ENCODE measurements at places on chromosomes 7 and 10. TPM values are rescaled to one million over a fixed set of nuclear protein-coding genes. Genes with fewer than 3 reads are reported as not detected.
A peak's percentile ranks its signal among the peaks of the same experiment; 100 is the strongest.

CALHM1 gene
- not detected for total RNA-seq

NEURL1 gene
- total RNA-seq: 0.19 TPM

PRSS37 gene
- not detected for total RNA-seq

CPN1 gene
- not detected for total RNA-seq

IFIT1B gene
- total RNA-seq: not detected

KLF6 gene
- total RNA-seq: 78.6 TPM

ATOH7 gene
- total RNA-seq: not detected

MSMB gene
- total RNA-seq: not detected

SVIL gene
- 71.1 TPM for total RNA-seq

FAM53B gene
- 32.2 TPM for total RNA-seq

TMEM196 gene
- total RNA-seq: not detected

CFAP70 gene
- 2.5 TPM for total RNA-seq

MCM10 gene
- 9.2 TPM for total RNA-seq

AGMO gene
- total RNA-seq: not detected

EBF3 gene
- total RNA-seq: 0.42 TPM

HOXA4 gene
- total RNA-seq: 4.7 TPM

RBP3 gene
- not detected for total RNA-seq

GRCh38 chr7:1056785-1057410 lies 12.6 kb downstream of the GPR146 start:
- no peak overlapping the region for H3K4me3 ChIP-seq
- no peaks in the 10 kb centered on the region for H3K27me3 ChIP-seq
- peaks cover 44% of the 10 kb centered on the region for H3K4me1 ChIP-seq
- no peaks in the 10 kb centered on the region for H3K36me3 ChIP-seq

DNA sequence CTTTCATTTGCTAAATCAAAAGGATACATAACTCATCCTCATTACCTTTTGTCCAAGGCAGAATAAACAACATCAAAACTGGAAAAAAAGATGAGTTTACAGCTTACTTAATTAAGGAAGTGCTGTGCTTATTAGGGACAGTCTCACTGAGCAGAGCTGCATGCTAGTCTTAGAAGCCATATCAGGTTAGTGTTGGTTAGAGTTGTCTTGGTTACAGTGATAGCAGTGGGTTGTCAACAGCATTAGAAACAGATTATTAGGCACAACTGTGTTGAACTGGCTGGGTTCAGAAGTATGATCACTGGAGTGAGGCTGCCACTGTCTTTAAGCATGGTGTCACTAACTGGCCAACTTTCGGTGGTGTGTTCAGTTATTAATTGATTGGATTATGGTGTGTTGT lies 503.9 kb upstream of the IGFBP3 start:
- H3K27me3 ChIP-seq: no peaks in the 10 kb centered on the region
- no peaks in the 10 kb centered on the region for H3K36me3 ChIP-seq
- H3K4me3 ChIP-seq: no peak overlapping the region
- no peaks in the 10 kb centered on the region for H3K4me1 ChIP-seq

- peaks cover 2% of the 10 kb centered on the region for H3K4me1 ChIP-seq
- H3K27ac ChIP-seq: no peak overlapping the region
- H3K4me3 ChIP-seq: no peak overlapping the region
- DNase-seq: no peak
- no peaks in the 10 kb centered on the region for H3K36me3 ChIP-seq
- H3K27me3 ChIP-seq: no peaks in the 10 kb centered on the region
These were observed 139.3 kb downstream of the TWIST1 start for GRCh38 chr7:18978108-18978495.

DNA sequence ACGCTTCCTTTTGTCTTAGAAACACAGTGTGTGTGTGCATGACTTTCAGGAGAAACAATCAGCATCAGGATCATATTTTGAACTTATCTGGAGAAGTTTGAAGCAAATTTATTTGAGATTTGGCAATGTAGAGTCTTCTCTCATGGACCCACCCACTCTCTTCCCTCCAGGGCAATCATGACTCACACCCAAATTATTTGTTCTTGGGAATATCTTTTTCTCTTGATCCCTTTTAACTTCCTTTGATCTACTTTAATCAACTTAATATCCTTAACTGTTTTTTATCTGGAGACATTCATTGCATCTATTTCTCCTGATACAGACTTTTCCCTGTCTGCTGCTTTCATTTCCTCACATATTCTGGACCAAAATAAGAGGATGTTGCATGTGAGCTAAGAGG lies 1174.3 kb downstream of the GATA3 start:
- peaks cover 44% of the 10 kb centered on the region for H3K27me3 ChIP-seq
- no peak overlapping the region for H3K27ac ChIP-seq
- no peak for DNase-seq

DNA sequence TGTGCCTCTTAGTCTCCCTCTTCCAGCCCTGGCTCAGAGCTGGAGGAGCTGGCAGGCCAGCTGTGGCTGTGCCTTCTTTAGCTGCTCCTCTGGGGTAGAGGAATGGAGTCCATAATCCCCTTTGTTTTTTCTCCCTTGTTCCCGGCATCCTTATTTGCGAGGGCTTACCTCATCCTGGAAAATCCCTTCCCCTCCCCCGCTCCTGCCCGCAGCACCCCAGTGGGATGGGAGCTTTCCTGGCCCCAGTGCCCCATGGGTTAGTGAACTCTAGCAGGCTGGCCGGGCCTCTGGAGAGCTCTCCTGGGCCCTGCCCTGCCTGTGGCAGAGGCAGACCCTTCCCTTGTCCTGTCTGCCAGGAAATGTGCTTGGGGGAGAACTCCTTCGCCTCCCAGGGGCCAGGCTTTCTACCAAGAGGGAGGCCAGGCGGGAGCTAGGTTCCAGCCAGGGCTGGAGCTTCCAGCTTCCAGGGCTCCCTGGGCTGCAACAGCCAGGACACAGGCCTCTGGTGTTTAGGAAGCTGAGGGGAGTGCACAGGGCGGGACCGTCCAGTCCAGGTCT lies 16.5 kb upstream of the TRIM8 start:
- H3K4me1 ChIP-seq: peaks cover 46% of the 10 kb centered on the region
- H3K27ac ChIP-seq: peak overlapping the region; percentile 92
- H3K36me3 ChIP-seq: peaks cover 36% of the 10 kb centered on the region
- DNase-seq: no peak
- no peak overlapping the region for H3K4me3 ChIP-seq
- H3K27me3 ChIP-seq: no peaks in the 10 kb centered on the region

DNA sequence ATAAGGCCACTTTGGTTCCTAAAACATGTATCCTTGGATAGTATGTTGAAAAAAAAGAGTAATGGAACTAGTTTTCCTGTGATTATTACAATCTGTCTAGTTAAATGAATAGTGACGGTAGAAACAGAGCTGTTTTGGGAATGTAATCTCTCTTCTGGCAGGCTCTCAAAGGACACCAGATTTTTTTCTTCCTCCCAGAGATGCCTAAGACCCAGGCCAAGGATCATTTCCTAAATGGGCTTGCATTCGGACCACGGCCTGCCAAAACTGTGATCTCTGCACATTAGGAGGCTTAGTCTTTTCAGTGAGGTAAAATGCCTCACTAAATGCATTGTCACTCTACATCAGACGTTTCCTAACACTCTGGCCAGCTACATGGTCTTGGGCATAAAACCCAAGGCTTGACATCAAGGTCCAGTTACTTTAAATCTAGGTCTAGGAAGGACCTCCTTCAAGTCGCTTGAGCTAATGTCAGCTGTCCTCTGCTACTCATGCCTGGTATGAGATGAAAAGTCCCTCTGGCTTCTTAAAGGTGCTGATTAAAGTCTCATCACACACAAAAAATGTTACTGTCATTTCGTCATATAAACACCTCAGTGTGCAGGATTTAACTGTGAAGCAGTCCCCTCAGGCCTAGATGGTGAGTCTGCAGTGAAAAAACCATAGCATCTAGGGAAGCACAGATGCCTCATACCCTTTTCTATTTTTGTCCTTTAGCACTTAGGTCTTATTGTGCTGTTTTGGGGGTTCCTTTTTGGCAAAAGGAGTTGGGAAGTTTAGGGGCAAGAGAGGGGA lies 47.7 kb downstream of the DLD start:
- H3K36me3 ChIP-seq: no peaks in the 10 kb centered on the region
- H3K27me3 ChIP-seq: no peaks in the 10 kb centered on the region
- peak overlapping the region; percentile 75 for H3K27ac ChIP-seq
- no peak for DNase-seq

- H3K27ac ChIP-seq: no peak overlapping the region
- DNase-seq: no peak
- no peak overlapping the region for H3K4me3 ChIP-seq
- H3K36me3 ChIP-seq: no peaks in the 10 kb centered on the region
- H3K4me1 ChIP-seq: no peaks in the 10 kb centered on the region
These were observed 249.3 kb downstream of the REEP3 start for GRCh38 chr10:63770523-63770922.

GRCh38 chr10:101222683-101223273 lies 6.5 kb downstream of the LBX1 start:
- H3K36me3 ChIP-seq: no peaks in the 10 kb centered on the region
- peak overlapping the region; percentile 36 for H3K4me3 ChIP-seq
- no peak overlapping the region for H3K27ac ChIP-seq
- no peak for DNase-seq
- H3K27me3 ChIP-seq: peaks cover 78% of the 10 kb centered on the region

DNA sequence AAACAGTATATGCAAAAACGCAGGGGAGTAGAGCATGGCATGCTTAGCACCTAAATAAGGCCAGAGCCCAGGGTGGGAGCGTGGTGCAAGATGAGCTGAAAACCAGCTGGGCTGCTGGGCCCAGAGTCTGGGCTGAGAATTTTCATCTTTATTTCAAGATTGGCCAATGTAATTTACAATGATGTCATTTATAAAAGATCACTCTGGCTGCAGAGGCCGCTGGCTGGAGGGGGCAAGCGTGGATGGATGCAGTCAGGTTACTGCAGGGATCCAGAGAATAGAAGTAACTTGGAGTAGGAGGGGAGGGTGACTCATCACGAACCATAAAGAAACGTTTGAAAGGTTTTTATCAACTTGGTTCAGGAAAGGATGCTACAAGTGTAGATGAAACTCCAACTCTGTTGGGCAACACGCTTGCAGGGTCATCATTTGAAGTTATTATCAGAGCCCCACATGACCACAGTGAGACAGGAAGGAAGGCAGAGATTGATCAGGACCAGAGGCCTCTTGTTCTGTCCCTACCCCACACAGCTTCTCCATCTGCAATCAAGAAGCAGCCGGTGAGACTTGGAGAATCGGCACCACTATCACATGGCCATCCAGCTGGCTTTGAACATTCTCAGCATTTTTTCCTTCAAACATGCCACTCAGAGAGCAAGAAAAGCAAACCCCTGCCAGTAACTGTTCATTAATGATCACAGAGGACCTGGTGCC lies 49.2 kb downstream of the ODAD2 start:
- H3K27ac ChIP-seq: no peak overlapping the region
- DNase-seq: no peak
- H3K4me3 ChIP-seq: no peak overlapping the region
- H3K27me3 ChIP-seq: no peaks in the 10 kb centered on the region
- H3K4me1 ChIP-seq: no peaks in the 10 kb centered on the region

- H3K4me1 ChIP-seq: no peaks in the 10 kb centered on the region
- no peak overlapping the region for H3K4me3 ChIP-seq
- H3K27me3 ChIP-seq: no peaks in the 10 kb centered on the region
- peaks cover 17% of the 10 kb centered on the region for H3K36me3 ChIP-seq
These were observed 28.4 kb downstream of the BBS9 start for GRCh38 chr7:33157781-33158180.

- H3K4me3 ChIP-seq: no peak overlapping the region
- H3K36me3 ChIP-seq: no peaks in the 10 kb centered on the region
- no peaks in the 10 kb centered on the region for H3K4me1 ChIP-seq
- H3K27me3 ChIP-seq: no peaks in the 10 kb centered on the region
- H3K27ac ChIP-seq: no peak overlapping the region
These were observed 8.6 kb upstream of the IRF5 start for GRCh38 chr7:128928882-128929788.

GRCh38 chr10:3445648-3446047 lies 273.1 kb upstream of the PITRM1 start:
- H3K27ac ChIP-seq: no peak overlapping the region
- no peaks in the 10 kb centered on the region for H3K4me1 ChIP-seq
- H3K27me3 ChIP-seq: no peaks in the 10 kb centered on the region
- H3K4me3 ChIP-seq: no peak overlapping the region
- H3K36me3 ChIP-seq: no peaks in the 10 kb centered on the region

- no peak overlapping the region for H3K4me3 ChIP-seq
- peak overlapping the region; percentile 39 for H3K27ac ChIP-seq
- no peaks in the 10 kb centered on the region for H3K27me3 ChIP-seq
- peaks cover 43% of the 10 kb centered on the region for H3K4me1 ChIP-seq
- no peaks in the 10 kb centered on the region for H3K36me3 ChIP-seq
These were observed 160.0 kb upstream of the TCF7L2 start for GRCh38 chr10:112790030-112790429.

DNA sequence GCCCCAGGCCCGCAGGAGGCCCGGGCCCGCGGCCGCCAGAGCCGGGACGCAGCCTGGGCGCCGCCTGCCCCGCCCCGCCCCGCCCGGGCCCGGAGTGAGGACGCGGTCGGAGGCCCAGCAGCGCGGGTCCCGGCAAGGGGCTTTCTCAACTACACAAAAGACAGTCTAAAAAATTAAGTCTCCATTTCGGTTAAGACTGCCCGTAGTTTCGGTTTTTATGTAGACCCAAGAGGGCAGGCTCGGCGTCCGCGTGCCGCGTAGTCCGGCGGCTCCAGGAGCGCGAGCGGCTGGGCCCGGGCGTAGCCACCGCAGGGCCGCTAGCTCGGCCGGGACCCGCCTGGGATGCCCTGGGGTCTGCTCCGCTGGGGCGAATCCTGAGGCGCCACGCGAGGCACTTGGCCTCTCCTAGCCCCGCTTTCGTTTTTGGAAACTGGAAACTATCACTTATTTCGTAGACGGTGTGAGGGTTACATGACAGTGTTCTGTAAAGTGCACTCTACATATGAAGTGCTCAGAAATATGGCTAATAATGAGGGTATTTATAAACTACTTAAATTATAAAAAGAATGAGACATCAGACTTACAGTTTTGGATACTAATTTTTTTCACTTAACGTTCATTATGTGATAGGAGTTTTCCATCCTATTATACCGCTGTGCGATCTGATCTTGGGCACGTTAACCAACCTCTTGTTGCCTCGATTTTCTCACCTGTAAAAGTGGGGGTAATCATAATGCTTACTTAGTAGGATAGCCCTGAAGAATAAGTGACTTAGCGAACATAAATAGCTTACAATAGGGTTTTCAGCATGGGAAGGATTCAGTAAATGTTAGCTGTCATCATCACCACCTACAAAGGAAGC lies 573 bp downstream of the BLVRA start:
- H3K27me3 ChIP-seq: no peaks in the 10 kb centered on the region
- H3K4me1 ChIP-seq: peaks cover 23% of the 10 kb centered on the region
- H3K36me3 ChIP-seq: no peaks in the 10 kb centered on the region

- H3K27me3 ChIP-seq: no peaks in the 10 kb centered on the region
- no peaks in the 10 kb centered on the region for H3K4me1 ChIP-seq
- no peak overlapping the region for H3K27ac ChIP-seq
- no peak overlapping the region for H3K4me3 ChIP-seq
- H3K36me3 ChIP-seq: no peaks in the 10 kb centered on the region
- no peak for DNase-seq
These were observed 136.5 kb upstream of the ADARB2 start for GRCh38 chr10:1873661-1874315.

- DNase-seq: no peak
- no peaks in the 10 kb centered on the region for H3K36me3 ChIP-seq
- H3K27ac ChIP-seq: no peak overlapping the region
- H3K4me1 ChIP-seq: peaks cover 22% of the 10 kb centered on the region
These were observed 76.8 kb upstream of the LEP start for GRCh38 chr7:128164061-128164954.
